ENCODE measurements at places on chromosomes 12 and 14.

DNA sequence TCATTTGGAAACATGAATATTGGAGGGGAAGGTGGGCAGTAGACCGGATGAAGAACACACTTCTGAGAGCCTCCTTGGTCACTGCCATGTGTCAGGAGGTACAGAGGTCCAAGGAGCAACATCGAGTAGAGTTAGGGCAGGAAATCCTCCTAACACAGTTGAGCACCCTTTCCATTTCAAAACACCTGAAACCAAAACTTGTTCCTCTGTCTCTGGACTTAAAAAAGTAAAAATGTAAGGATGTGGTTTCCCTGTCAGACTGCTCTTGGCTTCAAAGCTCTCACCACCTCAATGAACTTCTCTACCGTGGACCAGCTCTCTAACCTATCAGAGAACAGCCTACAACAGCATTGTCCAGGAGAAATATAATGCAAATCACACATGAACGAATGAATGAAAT, 573.9 kb downstream of the NOVA1 start:
- DNase-seq: no peak

GRCh38 chr12:91562476-91562875, 379.9 kb upstream of the DCN start:
- DNase-seq: no peak

DNA sequence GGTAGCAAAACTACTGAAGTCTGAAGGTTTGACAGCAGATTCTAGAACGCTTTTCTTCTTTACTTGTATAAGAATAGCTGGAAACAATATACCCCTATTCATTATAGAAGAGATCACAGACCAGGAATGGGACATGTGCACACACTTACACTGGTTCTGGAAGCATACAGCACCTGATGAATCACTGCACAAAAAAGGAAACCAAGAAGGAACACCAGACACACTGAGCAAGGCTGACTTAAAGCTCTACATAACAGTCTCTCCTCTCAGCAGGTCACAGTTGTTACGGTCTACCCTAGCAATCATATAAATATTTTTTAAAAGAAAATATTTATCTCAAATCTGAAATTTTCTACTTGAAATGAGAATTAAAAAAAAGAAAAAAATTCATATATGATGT, 13.5 kb downstream of the ATP2B1 start:
- no peak for DNase-seq

DNA sequence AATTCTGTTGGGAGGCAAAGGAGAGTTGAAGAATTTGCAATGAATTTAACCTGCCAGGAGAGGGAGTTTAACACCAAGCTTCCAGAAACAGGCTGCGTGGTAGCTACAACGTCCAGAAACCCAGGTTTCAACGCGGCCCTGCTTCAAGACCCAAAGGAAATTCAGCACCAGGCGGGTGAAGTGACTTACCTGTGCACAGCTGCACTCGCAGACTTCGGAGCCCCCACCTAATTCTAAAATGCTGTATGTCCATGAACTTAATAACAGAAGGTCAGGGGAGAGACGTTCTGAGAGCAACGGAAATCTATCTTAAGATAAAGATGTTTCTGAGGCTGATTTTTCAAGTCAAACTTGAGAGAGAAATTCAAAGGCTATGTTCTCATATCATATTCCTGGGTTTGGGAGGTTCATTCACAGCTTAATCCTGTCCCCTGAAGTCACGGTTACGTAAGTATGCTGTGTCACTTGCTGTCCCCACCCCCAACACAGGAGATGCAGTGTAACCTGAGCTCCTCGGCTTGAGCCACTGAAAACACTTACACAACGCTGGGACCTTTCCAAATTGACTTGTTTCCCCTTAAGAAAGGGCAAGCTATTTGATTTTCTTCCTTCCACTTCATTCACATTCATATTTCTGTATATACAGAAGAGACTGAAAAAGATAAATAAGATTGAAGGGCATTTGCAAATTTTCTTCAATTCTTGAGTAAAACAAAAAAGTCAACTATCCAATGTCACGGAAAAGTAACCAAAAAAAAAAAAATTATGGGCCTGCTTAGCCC, 22.7 kb downstream of the CLIP1 start:
- DNase-seq: peak; percentile 92

DNA sequence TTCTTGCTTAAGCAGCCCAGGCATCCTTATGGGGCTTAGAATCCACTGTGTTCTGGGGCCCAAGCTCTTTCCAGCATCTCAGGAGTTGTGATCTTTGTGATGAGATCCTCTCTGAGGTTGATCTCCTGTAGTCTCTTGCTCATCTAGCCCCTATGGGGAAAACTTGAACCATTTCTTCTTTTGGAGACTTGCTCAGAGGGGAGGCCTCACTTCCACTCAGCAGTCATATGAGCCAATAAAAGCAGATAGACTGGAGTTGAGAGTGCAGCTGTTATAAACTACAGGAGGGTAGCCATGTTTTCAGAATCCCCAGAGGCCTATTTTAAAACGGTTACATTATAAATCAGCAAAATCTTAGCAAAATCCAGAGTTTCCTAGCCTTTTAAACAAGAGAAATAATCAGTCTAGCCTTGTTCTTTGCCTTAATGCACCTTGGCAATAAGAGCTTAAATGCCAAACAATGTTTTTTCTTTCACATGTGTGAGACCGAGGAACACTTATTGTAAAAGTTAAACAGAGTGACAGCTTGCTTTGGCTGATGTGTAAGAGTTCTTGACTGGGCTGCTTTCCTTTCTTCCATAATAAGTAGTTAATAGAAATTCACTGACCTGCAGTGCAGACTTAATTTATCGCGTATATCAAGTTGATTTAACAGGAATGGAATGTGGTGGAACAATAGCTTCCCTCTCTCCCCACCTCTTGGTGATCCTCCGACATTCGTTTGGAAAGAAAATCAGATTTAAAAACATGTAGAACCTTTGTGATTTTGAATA, 168.3 kb downstream of the NEDD1 start:
- peak; percentile 28 for DNase-seq

DNA sequence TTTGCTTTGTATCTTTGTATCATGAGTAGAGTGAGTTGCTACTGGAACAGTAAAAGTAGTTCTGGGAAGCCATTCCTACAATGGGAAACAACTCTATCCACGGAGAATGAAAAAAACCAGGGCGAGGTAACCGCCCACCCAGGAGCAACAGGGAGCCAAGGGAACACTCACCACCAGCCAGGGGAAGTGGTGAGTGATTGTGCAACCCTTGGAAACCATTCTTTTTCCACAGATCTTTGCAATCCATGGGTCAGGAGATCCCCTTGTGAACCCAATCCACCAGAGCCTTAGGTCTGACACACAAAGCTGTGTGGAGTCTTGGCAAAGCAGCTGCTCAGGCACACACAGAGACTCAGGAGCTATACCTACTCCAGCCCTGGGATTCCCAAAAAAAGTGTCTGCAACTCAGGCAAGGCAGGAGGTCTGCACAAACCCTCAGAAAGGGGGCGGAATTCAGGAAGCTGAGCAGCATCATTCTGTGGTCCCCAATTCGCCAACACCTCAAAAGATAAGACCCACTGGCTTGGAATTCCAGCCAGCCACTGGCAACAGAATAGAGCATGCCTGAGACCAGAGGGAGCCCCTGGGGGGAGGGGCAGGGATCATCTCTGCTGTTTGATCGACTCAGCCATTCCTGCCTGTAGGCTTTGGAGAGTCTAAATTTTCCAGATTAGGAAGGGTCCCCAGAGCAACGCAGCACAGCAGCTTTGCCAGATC, 52.1 kb upstream of the PPFIA2 start:
- DNase-seq: peak; percentile 21

DNA sequence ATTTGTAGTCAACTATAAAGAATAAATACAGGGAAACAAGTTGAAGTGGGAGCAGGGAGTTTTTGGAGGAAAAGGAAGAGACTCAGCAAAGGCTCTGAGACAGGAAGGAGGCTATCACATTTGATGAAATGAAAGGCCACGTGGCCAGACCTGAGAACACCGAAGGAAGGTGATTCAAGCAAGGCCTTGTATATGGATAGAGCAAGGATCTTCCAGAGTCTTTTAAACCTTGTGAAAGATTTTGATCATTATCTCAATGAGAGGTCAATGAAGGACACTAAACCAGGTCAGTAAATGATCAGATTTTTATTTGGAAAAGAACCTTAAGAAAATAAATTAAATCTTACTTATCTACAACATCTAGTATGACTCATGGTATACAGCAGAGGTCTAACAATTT, 523.5 kb downstream of the SLC16A7 start:
- peak; percentile 4 for DNase-seq

DNA sequence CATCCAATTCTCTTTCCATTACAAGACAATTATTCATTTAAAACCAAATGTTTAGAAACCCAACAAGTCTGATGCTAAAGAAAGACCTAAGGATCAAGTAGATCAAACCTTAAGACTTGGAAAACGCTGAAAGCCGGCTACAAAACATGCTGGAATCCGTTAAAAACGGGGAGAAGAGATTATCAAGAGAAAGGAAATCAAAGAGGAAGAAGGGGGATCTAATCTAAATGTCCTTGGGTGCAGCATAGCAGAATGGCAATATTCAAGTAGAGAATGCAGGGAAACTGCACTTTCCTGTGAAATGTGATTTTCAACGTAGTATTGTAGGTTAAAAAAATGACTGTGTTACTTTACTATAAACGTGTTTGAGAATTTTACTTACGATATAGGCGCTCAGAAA, 1.3 kb downstream of the PPP1R13B start:
- no peak for DNase-seq

DNA sequence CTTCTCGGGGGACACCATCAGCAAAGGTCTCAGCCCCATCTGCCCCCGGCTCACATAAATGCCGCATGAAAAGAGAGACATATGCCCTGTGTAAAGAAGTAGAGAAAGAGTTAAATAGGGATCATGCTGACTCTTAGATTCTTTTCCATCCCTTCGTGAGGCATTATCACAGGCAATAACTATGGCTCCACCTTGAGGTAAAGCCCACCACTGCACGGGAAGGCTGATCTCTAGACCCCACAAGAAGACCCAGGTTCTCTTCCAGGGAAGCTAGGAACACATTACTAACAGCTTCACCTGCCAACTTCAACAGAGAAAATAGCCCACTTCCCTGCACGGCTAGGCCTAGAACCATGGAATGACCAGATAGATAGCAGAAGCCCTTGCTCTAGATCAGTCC, 14.1 kb upstream of the NOP2 start:
- no peak for DNase-seq

GRCh38 chr14:99238216-99238615, 33.8 kb downstream of the BCL11B start:
- DNase-seq: no peak

DNA sequence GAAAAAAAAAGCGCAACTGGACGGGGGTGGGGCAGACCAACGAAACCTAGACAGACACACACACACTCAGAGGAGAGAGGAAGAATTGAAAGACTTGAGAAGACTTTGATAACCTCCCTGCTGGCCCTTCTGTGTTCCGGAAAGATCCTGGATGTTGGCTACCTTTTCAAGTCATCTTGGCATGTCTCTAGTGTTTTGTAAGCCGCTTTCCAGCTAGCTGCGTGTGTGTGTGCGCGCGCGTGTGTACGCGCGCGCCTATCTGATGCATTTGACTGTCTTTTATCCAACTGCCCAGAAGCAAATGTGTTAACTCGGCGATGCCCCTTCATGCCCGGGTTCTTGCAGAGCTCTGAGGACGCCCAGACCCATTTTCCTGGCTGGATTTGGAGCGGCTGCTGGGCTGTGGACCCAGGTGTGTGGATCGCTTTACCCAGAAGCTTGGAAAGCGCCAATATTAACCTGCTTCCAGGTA, 664 bp downstream of the LRFN5 start:
- DNase-seq: no peak

GRCh38 chr12:120093336-120093591, 23.3 kb downstream of the RAB35 start:
- DNase-seq: no peak

- DNase-seq: no peak
Measured at GRCh38 chr12:82758749-82759330, 72.1 kb downstream of the TMTC2 start.

- no peak for DNase-seq
Measured at GRCh38 chr12:79331870-79332269, 358.9 kb downstream of the PAWR start.

DNA sequence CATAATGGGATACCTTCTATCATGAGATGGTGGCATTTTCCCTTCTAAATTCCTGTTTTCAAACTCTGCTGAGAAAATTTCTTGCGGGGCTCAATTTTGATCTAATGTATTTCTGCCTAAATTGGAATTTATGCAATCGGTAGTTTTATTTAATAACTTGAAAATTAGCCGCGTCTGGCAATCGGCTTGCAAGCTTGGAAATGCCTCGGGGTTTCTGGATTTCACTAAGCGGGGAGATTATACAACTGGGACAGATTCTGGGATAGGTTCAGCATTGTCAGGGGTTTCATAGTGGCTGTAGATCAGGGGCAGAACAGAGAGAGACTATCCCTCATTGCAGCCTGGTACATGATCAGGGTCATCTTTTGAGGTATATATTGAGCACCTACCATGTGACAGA, 8.6 kb downstream of the CCDC60 start:
- no peak for DNase-seq

- DNase-seq: no peak
Measured at GRCh38 chr14:101473045-101473729, 88.1 kb upstream of the DIO3 start.

GRCh38 chr12:101795013-101795412, 35.7 kb downstream of the GNPTAB start:
- DNase-seq: no peak

- DNase-seq: no peak
Measured at GRCh38 chr12:94736004-94736403, 85.6 kb upstream of the TMCC3 start.

DNA sequence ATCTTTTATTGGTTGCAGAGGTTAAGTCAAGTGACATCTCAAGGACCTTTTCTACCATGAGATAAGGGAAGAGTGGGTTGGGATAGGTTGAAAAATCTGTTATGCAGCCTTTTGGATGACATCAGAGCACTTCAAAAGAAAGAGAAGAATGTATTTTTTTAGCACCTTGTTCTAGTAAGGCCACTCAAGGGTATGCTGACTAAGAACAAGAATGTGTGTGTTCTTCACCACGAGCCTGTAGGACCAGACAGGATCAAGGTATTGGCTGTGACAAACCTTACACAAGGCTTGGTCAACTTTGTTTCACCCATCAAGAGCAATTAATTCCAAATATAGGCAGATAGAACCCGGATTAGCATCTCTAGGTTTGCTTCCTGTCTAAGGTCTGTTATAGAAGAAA, 142.5 kb downstream of the SAMD4A start:
- no peak for DNase-seq

GRCh38 chr12:14558473-14558959, 9.2 kb downstream of the PLBD1 start:
- DNase-seq: no peak

DNA sequence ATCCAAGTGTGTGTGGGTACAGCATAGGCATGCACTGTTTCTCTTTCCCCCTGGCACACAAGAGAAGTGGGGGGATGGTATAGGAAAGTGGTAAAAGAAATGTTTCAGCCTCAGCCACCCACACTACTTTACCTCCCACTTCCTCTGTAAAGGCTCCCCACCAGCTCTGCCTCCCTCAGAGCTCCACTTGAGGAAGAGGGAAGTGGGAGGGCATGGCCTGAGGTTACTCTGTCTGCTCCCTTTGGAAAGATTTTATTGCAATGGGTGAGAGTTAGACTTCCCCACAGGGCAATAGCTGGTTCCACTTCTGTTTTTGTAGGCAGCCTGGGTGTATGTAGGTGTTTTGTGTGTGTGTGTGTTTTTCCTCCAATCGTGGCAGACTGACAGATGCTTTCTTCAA, 145.3 kb downstream of the SSPN start:
- DNase-seq: no peak

- DNase-seq: peak; percentile 17
Measured at GRCh38 chr12:119060847-119061796, 79.8 kb downstream of the SRRM4 start.

Measured in A172 (cell line).